ENCODE measurements at places on chromosomes 5 and 9.

GRCh38 chr9:120914396-120914795 is 12.2 kb downstream of the TRAF1 start:
- DNase-seq: no peak

- DNase-seq: peak; percentile 55
Measured at GRCh38 chr5:33936004-33936380, 194 bp upstream of the RXFP3 start.

GRCh38 chr5:1542781-1543180 is 19.0 kb upstream of the LPCAT1 start:
- peak; percentile 26 for DNase-seq

DNA sequence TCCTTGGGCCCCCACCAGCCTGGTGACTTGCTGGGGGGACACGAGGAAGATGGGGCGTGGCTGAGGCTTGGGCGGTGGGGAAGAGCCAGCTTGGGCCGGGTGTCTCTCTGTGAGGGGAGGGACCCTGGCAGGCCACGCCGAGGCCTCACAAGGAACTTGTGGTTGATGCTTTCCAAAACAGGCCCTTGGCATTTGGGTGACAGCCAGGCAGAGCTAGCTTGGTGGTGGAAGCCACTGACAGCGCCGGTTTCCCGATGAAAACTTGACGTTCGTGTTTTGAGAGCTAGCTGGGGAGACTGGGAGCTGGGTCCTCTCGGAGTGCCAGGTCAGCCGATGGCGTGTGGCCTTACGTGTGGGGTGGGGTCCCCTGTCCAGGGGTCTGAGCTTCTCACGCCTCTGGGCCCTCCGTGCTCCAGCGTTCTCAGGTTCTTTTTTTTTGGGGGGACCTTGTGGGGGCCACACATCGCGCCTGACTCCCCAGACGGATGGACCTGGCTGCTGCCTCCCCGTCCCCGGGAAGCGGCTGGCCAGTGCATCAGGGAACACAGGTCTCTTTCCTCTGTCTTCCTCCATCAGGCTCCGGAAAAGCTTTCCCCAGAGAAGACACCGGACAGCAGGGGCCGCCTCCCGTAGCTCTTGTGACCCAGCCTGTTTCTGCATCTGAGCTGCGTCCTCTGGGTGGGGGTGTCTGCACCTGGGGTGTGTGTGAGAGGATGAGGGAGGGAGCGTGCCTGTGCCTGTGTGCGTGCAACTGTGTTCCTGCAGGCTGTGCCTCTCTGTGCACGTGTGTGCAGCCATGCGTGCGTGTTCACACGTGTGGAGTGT is 129.3 kb upstream of the LPCAT1 start:
- no peak for DNase-seq

- DNase-seq: no peak
Measured at GRCh38 chr9:117480253-117480652, 65.4 kb upstream of the ASTN2 start.

DNA sequence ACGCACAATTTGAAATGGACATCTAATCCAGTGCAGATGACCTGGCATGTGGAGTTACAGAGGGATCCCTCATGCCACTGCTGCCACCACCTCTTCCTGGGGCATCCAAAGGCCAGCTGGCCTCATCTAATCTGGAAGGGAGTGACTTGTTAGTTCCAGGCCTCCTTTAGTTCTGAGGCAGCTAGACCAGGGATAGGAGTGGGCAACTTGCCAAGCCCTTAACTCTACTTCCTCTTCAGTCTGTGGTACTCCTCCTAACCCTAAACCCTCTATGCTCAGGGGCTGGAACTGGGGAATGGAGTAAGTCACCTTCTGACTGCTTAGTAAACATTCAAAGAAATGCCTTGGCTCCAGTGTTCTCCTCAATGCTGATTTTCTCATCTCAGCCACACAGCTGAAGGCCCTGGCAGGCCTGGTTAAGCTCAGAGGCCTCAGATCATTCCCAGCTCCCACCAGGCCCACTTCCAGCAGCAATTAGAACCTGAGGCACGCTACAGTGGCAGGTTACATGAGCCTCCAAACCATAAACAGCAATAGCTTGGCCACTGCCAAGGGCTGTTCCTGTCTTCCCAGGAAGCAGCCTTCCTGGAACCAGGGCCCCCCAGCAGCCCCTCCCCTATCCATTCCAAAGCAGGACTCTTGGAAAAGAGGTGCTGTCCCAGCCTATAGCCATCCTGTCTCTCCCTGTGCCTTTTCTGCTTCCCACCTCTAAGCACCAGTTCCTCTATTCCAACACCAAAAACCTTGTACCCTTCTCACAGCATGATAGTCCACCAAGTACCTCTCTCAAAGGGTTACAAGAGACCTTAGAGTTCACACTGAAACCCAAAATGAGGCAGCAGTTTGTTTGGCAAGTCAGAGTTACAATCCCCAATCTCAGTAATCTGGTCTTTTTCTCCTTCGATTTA is 2.0 kb downstream of the EIF4EBP3 start:
- peak; percentile 59 for DNase-seq

DNA sequence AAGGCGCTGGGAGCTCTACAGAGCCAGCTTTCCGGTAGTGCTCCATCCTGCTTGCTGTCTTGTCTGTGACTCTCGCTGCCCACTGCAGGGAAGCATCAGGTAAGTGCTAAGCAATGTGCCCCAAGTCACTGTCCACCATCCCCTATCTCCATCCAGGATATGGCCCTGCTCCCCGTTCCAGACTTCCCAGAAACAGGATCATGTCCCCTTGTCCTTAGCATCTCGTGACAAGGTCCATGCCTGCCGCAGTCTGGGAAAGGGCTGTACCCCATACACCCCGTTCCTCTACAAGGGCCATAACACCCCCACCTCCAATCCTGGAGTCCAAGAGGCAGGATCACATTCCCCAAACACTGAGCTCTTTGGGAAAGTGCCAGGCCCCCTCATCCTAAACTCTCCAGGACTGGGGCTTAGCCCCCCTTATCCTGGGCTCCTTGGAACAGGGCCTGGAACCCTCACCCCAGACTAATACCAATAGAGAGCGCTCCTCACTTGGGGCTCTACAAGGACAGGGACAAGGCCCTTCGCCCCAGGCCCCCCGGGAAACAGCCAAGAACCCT is 566 bp downstream of the RPP25L start:
- DNase-seq: no peak

DNA sequence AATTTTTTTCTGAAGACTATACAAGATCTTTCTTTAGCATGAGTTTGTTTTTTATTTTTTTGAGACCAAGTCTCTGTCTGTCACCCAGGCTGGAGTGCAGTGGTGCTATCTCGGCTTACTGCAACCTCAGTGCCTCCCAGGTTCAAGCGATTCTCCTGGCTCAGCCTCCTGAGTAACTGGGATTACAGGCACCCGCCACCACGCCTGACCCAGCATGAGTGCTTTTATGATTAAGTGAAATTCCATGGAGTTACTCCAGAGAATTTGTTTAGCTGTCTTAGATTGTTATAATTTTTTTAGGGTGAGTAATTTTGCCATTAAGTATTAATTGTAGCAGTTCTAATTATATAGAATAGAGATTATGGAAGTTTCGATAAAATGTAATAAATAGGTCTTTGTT is 14.3 kb downstream of the YTHDC2 start:
- no peak for DNase-seq

DNA sequence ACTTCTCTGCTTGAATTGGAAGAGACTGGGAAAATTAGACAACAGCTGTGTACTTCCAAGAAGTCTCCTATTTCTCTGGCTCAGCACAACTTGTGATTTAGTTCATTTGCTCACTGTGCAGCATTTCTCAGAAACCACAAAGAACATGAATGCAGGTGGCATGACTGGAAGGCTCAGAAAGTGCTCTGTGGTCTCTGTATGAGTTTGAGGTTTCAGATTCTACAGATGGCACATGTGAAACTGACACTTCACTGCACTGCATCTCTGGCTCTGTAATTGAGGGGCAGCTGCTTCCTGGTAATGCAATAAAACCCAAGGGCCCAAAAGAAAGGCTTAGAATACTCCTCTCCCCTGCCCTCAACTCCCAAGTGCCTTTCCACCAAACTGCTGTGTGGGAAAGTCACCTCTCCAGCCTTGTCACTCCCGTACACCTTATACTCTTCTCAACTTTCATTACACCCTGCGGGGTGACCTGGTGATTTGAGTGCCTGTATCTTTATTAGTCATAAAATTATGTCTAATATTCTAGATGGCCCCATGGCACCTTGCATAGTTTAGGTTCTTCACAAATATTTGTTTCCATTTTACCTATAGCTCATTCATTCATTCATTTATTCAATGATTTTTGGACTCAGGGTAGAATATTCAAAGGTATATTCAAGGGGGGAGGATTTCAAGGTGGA is 82.5 kb downstream of the ESM1 start:
- DNase-seq: no peak

DNA sequence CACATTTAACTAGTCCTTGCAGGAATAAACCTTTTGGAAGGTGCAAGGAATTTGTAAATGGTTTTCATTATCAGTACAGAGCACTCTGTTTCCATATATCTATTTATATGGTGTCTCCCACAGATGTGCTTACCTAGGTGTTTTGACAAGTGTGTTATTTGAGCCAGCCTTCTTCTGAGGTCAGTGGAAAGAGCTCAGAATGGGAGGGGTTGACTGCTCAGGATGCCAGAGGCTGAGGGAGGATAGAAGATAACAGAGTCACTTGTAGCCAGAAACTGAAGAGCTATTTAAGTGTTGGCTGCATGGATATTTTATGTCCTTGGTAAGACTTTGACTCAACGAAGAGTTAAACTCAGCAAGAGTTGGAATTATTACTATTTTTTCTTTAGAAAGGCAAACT is 5.0 kb downstream of the CMYA5 start:
- DNase-seq: no peak

GRCh38 chr9:103949096-103949495 is 145.0 kb upstream of the SMC2 start:
- no peak for DNase-seq

GRCh38 chr9:77647267-77648233 is 572 bp downstream of the GNA14 start:
- no peak for DNase-seq

DNA sequence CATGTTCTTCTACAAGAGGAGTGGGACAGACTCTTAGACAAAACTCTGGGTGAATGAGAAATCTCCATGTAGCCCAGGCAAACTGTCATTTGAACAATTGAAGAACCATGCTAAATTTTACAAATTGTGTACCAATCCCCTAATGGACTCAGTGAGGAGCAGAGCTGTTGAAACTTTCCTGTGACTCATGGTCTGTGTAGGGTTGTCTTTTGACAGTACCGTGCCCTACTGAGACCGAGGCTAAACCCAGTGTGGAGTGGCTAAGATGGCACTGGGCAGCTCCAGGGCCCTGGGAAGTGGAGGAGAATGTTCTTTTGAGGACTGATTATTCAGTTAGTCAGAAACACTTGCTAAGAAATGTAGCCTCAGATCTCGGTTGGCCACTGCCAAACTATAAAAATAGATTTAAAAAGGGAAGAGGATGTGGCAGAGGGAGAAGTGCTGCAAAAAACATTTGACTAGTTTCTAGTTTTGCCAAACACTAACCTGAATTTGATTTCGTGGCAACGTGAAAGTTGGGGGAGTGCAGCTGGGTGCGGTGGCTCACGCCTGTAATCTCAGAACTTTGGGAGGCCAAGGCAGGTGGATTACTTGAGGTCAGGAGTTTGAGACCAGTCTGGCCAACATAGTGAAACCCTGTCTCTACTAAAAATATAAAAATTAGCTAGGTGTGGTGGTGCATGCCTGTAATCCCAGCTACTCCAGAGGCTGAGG is 24.7 kb downstream of the POU4F3 start:
- no peak for DNase-seq

- DNase-seq: peak; percentile 23
Measured at GRCh38 chr9:9790216-9790872, 822.5 kb downstream of the PTPRD start.

- DNase-seq: peak; percentile 21
Measured at GRCh38 chr9:98248737-98249474, 6.5 kb downstream of the TBC1D2 start.

GRCh38 chr5:146813346-146814157 is 65.0 kb downstream of the PPP2R2B start:
- no peak for DNase-seq

GRCh38 chr5:133445744-133446143 is 166.6 kb downstream of the FSTL4 start:
- no peak for DNase-seq

DNA sequence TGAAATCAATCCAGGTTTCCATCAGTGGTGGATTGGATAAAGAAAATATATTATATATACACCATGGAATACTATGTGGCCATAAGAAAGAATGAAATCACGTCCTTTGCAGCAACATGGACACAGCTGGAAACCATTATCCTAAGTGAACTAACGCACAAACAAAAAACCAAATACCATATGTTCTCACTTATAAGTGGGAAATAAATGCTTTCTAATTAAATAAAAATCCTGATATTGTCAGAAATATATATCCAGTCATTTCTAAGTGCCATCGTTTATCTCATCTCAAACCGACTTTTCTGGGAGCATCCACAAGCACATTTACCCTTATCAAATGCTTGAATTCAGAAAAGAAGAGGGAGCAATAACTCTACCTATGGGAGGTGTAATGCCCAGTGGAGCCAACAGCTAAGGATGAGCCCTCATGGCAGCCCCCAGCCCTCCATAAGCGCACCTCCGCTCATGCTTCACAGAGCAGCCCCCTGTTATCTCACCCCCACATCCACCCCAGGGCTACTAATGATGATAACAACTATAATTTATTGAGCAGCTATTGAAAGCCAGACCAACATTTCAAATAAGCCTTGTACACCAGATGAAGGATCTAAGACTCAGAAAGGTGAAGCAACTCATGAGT is 101.7 kb upstream of the SPOCK1 start:
- no peak for DNase-seq

GRCh38 chr9:94703488-94704140 is 22.9 kb upstream of the AOPEP start:
- DNase-seq: no peak

DNA sequence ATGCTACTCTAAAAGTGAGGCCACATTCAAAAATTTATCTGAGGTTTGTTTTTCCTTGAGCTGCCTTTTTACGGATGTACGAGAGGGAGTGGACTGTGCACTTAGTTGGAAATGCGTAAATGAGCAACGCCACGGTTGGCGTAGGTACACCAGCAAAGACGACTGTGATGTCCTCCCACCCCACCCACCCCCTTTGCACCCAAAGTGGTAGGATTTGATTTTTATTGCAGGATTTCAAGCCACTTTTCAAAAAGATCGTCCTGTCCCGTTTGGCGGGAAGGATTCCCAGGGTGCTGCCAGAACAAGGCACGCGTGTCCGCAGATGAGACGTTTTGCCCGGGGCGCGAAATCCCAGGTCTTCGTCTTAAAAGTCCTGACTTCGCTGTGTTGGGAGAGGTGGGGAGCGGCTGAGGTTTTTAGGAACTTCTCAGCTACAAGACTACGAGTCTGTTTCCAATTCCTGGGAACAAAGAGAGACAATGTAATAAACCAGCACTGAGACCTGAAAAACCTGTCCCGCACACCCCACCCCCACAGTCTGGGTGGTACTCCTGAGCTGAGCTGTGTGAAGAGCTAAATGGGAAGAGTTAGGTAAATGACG is 1.0 kb upstream of the TLE1 start:
- peak; percentile 65 for DNase-seq

GRCh38 chr5:65801352-65801783 is 79.4 kb downstream of the NLN start:
- no peak for DNase-seq

- no peak for DNase-seq
Measured at GRCh38 chr9:33222031-33222430, 17.9 kb upstream of the SPINK4 start.
